Activated CD8-positive, alpha-beta T cell treated with anti-CD3 and anti-CD28 coated beads for 36 hours (primary cell): ENCODE measurements at places on chromosomes 7 and 10. TPM values are rescaled to one million over a fixed set of nuclear protein-coding genes. Genes with fewer than 3 reads are reported as not detected.
A peak's percentile ranks its signal among the peaks of the same experiment; 100 is the strongest.

The CUBN gene
- 0.38 TPM for total RNA-seq

The FAM237B gene
- not detected for total RNA-seq

The PRF1 gene
- 113 TPM for total RNA-seq

The CHN2 gene
- total RNA-seq: 1.8 TPM

The GNGT1 gene
- not detected for total RNA-seq

DNA sequence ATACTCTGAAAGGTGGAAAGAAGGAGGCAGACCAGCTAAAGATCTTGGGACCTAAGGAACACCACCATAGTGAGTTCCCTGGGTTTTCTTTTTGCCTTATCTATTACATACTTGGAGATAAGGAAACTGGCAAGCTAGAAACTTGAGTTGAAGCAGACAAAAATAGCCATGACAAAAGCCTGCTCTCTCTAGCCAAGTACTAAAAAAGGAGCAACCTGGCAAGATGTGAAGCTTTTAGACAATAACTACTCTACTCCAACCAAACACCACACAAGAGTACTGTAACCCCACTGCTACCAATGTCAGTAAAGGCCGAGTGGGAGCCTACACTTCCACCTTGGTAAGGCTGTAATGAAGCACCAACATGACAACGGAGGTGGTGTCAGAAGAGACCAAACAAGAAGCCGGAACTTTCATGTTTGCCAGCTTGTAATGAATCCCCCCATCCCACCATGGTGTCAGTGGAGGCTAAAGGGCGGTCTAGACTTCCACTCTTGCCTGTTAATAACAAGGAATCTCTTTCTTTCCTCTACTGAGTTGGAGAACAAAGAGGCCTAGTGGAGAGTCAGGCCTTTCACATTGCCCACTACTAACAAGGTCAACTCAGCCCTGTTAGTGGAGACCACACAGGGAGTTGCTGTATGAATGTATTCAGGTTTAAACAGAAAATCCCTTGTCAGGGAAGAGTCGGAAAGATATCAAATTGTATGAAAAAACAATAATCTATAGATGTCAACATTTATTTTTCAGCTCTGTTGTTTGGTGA is 55.8 kb upstream of the DYNC1I1 start:
- no peak for DNase-seq

DNA sequence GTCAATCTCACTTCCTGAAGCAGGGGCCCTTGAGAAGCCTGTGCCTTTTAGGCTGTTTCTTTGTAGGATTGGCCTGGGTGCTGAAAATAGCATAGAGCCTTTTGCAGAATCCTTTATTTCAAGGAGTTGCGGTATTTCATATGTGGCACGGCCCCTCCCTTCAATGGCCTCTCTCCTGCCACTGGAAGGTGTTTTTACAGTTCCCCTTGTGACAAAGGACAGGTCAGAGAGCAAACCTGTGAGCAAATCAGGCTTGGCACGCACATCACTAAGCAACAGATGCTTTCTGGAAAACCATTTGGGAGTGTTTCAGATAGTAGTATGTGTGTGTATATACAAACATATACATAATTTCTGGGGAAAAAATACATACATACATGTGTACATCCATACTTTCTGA is 388.6 kb upstream of the C7orf33 start:
- DNase-seq: no peak

- DNase-seq: peak; percentile 73
Observed at GRCh38 chr7:128381161-128381821, 19.8 kb upstream of the PRRT4 start.

DNA sequence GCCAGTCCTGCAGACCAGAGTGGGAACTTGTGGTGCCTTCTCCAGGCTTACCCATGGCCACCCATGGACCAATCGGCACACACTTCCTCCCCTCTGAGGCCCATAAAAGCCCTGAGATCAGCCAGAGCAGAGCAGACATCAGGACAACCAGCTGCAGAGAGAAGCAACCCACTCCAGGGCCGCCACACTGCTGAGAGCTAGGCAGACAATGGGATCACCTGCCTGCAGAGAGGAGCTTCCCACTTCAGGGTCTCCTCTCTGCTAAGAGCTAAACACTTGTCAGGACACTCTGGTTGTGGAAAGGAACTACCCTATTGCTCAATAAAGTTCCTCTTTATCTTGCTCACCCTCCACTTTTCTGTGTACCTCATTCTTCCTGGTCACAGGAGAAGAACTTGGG is 34.0 kb downstream of the C7orf25 start:
- no peak for DNase-seq

DNA sequence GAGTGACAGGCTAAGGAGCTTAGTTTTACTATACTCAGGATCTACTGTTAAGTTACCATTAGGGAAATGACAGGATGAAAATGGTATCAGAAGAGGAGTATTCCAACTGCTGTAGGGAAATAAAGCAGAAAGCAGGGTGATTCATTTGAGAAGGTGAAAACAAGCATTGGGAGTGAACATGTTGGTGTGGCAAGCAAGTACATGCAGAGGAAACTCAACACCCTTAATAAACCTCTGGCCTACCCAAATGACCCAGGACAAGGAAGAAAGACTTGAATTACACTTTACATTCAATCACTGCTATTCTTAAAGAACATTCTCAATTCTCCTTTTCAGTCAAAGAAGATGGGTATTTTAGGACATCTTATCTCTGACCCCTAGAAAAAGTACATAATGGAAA is 28.7 kb downstream of the ERLIN1 start:
- DNase-seq: no peak
